Activated naive CD4-positive, alpha-beta T cell treated with anti-CD3 and anti-CD28 coated beads, Interleukin-2, amount 50 U/mL, for 16 hours (primary cell): ENCODE measurements at places on chromosomes 12 and 14.

- DNase-seq = no peak
Measured at GRCh38 chr14:96057738-96058137, 18.6 kb downstream of the C14orf132 start.

DNA sequence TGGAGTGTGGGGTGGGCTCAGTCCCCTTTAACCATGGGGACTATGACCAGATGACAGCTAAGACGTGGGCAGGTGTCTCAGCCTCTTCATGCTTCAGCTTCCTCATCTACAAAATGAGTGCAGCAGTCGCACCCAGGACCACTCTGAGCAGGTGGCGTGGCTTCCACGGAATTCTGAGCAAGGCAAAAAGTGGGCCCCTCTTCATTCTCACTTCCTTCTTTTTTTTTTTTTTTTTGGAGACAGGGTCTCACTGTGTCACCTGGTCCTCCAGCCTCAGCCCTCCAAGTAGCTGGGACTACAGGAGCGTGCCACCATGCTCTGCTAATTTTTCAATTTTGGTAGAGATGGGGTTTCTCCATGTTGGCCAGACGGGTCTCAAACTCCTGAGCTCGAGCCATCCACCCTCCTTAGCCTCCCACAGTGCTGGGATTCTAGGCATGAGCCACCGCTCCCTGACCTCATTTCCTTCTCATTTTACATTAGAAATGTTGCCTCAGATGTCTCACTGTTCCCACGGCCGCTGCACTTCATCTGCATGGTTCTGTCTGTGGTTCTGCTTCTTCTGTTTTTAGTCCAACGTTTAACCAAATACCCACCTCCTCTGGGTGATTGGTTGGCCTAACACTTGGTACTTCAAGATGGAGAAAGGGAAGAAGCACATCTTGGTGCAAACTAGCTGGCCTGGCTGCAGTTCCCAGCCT, 41.3 kb upstream of the BCL7A start:
- DNase-seq = no peak

DNA sequence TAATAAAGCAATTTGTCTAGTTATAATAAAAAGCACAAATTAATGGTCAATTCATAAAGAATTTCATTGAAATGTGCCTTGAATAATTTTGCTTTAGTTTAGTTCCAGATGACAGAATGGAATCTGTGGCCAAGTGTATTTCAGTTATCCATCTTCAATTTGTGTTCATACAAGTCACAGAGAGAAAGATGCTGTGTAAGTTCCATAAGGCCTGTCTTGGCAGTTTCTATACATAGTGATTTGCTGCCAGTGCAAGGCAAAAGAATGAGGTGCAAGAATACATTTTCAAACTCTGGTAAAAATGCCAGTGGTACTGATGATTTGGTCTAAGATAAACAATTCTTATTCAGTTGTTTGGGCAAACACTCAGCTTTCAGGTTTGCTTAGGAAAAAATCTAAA, 134.4 kb upstream of the PTPRB start:
- DNase-seq = no peak

DNA sequence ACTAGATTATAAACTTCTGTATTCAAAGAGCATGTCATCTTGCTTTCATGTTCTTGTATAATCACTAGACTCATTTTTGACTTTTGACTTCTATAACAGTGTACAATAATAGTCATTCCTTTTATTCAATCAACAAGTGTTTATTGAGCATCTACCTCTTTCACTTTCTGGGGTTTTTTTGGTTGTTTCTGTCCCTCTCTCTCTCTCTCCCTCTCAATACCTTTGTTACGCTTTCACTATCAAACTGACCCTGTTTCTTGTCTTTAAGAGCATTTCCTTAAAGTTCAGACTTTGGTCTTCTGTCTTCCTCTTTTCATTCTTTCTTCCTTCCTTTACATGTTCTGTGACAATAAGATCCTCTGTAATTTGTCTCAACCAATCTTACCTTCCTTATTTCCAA, 49.5 kb downstream of the GPR137C start:
- no peak for DNase-seq

GRCh38 chr12:49098035-49098451, 3.4 kb upstream of the DHH start:
- peak; percentile 67 for DNase-seq

DNA sequence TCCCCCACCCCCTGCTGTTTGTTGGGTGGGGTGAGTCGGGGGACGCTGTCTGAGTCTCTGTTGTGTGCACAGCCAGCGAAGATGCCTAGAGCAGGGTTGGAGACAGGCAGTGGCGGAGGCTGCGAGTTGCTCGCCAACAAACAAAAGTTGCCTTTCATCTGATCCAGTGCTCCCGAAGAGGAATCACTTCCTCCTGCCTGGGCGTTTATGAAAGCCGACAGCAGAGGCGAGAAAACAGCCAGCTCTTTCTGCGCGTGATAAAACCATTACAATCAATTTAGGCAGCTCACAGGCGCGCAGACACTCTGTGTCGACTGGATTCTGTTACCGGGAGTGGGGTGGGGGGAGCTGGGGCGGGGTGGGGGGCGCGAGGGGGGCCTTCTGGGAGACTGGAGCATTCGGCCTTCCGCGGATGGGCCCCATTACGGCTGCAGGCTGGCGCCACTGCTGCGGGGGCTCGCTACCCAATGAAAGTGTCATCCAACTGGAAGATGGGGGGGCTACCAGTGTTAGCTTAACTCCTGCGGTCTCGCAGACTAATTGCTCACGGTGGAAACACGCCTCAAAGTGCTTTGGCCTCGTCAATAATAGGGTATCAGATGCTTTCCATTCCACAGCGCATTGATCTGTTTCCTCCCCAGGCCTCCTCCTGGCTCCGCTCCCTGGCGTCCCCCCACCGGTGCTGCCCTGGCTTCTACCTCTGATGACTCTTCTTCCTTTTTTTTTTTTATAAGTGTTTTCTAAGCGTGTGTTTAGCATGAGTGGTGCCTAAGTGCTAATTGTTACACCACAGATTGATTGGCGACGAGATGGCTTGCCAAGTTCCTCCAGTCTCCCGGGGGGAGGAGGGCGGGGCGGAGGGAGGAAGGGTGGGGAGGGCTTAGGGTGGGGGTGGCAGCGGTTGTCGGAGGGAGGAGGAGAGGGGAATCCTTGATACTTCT, 678.4 kb downstream of the MED13L start:
- no peak for DNase-seq

DNA sequence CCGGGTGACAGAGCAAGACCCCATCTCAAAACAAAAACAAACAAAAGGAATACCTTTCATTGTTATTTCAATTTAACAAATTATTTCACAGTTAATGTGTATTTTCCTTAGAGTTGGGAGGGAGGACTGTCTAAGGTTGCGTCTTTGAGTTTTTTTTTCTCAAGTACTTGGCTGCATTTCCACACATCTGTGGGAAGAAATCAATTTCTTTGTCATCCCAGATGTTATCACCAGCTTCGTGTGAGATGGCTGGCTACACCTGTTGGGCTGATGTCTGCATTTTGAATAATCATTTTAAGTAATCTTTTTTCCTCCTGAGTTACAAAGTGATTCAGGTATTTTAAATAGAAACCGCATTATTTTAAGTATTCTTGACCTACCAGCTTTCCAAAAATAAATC, 59.4 kb downstream of the EML1 start:
- no peak for DNase-seq

DNA sequence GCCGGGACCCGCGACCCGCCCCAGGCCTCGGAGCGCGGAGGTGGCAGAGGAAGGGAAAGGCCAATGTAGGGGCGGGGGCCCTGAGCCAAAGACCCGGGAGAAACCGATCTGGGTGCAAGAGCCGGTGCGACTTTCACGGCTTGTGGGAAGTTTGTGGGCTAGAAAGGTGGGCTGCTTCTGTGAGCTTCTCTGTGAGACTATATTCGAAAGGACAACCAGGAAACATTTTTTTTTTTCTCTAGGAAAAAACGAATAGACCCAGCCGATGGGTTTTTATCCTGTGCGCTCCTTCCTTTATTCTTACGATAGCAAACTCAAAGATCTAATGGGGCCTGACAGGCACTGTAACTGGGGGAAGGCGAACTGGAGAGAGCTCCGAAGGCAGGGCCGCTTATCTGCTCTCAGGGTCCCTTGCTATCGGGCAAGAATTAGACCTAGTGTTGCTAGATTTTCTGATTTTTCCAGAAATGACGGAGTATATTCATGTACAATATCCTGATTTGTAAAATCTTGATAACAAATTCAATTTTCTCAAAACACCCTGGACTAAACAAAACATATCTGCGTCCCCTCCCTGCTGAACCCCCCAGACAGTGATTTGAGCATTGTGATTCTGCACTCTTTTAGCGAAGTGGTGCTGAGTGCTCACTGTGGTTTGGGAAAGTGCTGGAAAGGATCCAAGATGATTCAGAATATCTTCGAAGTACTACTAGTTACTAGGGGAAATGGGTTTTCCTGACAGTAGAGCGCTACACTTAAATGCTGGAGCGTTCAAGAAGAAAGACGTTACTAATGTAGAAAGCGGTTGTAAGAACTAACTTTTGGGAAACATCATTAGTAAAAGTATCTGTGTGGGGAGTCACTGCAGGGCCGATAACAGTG, 563 bp upstream of the STXBP6 start:
- DNase-seq = no peak

- DNase-seq = no peak
Measured at GRCh38 chr12:93032758-93033157, 103.7 kb upstream of the EEA1 start.
